ENCODE measurements at places on chromosomes 7 and 10.

GRCh38 chr7:41599760-41600159 is 103.1 kb downstream of the INHBA start:
- no peak for DNase-seq

- DNase-seq = no peak
Measured at GRCh38 chr7:25802057-25802456, 349.9 kb upstream of the NFE2L3 start.

DNA sequence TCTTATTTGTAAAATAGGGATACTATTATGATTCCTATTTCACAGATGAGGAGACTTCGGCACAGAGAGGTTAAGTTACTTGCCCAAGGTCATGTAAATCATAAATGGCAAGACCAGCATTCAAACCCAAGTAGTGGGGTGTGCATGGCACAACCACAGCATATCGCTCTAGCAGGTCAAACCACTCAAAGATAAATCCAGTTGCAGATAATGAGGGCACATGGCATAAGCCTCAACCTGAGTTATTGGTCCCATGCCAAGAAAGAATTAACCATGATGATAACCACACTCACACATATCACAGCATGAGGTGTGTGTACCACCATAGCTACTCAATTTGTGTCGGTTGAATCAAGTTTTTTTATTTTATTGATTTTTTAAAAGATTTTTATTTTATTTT is 180.5 kb downstream of the CREB5 start:
- no peak for DNase-seq

GRCh38 chr7:64625114-64626082 is 40.5 kb upstream of the ZNF107 start:
- peak; percentile 28 for DNase-seq

All from AML-193 (cell line).